ENCODE measurements at places on chromosomes 12 and 14.

DNA sequence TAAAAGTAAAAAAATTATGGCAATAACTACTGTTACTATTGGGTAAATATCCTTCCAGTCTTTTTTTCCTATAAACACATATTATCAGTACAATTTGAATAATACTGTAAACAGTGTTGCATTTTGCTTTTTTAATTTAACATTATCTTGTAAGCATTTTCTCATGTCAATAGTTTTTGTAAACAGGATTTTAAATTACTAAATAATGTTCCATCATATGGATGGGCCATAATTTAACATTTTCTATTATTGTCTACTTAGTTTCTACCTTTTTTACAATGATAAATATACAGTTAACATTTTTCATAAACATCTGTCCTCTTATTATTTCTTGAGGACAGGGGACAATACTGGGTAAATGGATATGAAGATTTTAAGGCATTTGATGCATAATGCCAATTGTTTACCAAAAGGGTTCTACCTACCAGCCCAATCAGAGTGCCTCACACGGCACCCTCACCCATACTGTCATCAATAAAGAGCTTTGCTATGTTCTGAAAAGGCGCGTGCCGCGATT is 759 bp upstream of the ACVR1B start:
- DNase-seq: no peak

- DNase-seq: no peak
These were observed 192.1 kb upstream of the ALG10B start for GRCh38 chr12:38124247-38125012.

DNA sequence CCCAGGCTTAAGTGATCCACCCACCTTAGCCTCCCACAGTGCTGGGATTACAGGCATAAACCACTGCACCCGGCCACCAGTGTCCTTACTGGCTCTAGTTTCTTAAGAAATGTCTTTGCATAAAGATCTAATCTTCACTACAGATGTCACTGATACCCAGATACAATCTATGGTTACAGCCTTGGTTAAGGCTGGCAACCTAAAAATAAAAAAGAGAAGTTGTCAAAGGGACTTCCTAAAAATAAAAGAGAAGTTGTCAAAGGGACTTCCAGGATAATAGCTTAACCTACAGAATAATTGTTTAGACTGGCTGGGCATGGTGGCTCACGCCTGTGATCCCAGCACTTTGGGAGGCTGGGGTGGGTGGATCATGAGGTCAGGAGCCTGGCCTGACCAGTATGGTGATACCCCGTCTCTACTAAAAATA is 27.6 kb downstream of the ETFBKMT start:
- DNase-seq: no peak

GRCh38 chr12:32837974-32838373 is 58.6 kb downstream of the PKP2 start:
- no peak for DNase-seq

DNA sequence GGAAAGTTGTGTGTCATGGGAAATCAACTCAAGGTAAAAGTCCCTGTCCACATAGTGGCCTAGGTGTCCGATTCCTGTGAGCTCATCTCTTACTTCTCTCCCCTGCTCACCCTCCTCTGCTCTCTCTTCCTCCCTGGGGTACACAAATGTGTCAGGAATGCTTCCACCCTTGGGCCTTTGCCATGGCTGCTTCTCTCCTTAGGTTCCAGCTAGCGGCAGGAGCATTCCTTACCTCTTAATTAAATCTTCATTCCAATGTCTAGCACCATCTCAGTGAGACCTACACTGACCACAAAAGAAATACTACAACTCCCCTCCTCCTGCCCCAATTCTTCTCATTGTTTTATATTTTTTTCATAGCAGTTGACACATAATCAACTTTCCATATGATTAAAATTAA is 298.6 kb downstream of the PDZRN4 start:
- DNase-seq: no peak

GRCh38 chr12:124501112-124501561 is 66.3 kb downstream of the NCOR2 start:
- no peak for DNase-seq

DNA sequence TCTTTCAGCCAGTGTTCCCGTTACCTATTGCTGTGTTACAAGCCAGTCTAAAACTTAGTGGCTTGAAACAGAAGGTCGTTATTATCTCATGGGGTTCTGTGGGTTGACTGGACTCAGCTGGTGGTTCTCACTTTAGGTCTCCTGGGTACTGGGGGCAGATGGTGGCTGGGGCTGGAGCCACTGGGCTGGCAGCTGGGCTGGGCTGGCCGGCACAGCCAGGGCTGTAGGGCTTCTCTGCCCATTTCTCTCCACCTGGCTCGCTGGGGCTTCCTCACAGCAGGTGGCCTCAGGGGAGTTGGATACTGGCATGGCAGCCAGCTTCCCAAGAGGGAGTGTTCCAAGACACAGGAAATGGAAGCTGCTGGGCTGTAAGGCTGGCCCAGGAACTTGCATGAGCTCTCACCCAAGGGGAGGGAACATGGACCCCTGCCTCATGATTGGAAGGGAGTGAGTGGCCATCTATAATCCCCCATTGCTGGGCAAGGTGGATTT is 27.0 kb downstream of the TUNAR start:
- no peak for DNase-seq

- no peak for DNase-seq
These were observed 998.8 kb upstream of the TMEM132C start for GRCh38 chr12:127268213-127268612.

DNA sequence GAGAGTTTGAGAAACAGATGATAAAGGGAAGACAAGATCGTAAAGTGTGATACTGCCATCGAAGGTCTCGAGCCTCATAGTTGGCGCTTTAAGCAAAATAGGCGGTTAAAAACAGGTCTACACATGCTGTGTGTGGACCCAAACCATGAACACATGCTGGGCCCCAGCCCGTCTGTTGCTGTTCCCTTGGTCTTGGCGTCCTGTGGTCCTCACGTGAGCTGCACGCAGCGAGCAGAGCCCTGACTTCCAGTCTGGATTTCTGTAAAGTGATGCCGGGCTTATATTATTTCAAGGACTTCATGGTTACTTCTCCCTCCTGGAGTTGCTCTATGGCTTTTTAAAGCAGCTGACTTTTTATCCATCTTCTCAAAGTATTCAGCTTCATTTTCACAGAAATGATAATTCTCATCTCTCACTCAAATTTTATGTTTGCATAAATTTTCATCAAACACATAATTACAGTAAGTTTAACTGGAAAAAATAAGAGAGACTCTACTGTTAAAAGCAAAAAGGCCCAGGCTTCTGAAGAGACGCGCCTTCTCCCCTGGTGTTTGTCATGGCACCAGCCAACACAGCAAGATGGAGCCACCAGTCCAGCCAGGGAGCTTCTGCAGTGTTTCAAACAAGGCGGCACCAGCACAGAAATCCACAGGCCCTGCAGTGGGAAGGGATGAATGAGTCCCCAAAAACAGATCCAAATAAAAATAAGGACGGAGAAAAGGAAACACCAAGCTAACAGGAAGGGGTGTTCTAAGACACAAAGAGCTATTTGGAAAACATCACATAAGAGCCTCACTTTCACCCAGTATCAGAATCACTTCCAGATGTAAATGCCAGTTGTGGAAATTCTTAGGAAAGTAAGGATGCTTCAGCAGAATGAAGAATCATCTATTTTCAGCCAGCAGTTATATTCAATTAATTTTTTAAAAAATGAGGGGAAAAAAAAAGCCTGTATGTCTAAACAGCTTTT is 24.9 kb downstream of the SFSWAP start:
- DNase-seq: no peak

- DNase-seq: no peak
These were observed 36.6 kb downstream of the SFSWAP start for GRCh38 chr12:131747276-131748177.

- DNase-seq: no peak
These were observed 51.1 kb upstream of the C14orf180 start for GRCh38 chr14:104528496-104528895.

DNA sequence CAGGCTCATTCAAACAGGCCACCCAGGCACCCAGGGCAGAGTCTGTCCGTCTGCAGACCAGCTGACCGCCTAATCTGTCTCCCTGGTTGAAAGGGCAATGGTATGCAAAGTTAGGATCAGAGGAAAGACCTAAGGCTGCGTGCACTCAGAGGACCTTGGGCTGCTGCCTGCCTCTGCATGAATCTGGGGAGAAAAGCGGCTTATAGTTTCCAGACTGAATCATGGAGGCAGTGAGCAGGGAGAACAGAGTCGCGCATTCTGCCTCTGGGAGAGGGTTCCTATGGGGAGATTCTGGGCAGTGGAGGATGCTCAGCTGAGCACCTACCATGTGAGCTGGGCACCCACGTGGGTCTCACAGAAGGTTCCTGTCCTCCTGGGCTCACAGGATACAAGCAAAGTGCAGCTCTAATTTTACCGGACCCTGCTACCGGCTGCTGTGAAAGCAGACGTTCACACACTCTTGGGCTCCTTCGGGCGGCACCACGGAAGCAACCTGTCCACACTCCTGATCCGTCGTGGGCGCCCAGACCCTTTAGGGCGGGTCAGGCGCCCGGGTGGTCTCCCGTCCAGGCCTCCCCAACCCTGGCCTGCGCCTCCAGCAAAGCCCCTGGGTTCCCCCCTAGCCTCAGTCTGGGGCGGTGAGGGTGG is 772 bp downstream of the SCARB1 start:
- DNase-seq: no peak

- DNase-seq: no peak
These were observed 1.6 kb downstream of the VDR start for GRCh38 chr12:47903151-47903611.

- no peak for DNase-seq
These were observed 42.4 kb upstream of the PPP2R5C start for GRCh38 chr14:101719045-101719645.

- DNase-seq: no peak
These were observed 25.4 kb downstream of the PDE3A start for GRCh38 chr12:20393707-20394106.

GRCh38 chr14:66152747-66153146 is 333.4 kb upstream of the CCDC196 start:
- DNase-seq: no peak

- no peak for DNase-seq
These were observed 196.9 kb downstream of the ALG10 start for GRCh38 chr12:34219046-34219770.

GRCh38 chr14:33201116-33201515 is 262.4 kb downstream of the NPAS3 start:
- DNase-seq: no peak

DNA sequence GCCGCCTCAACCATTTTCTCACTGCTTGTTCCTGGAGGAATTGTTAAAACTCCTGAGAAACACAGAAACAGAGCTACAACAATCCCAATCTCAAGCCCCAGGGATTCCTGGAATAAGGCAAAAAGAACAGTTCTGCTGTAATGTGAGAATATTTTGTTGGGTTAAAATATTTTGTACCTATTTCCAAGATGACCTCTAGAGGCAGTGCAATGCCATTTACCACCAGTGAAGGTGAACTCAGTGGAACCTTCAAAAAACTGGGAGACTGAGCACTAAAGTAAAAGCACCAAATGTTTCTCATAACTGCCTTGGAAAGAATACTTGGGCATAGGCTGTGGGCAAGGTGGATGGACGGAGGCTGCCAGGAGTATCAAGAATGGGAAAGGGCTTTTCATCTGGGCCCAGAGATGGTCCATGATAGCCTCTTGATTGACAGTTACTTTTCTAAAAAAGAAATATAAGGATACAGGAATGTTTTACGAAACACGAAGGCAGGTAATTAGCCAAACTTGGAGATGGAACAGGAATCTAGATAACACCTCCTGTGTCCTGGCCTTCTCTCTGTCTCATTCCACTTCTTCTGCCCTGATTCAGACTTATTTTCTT is 334.0 kb upstream of the FLRT2 start:
- no peak for DNase-seq

DNA sequence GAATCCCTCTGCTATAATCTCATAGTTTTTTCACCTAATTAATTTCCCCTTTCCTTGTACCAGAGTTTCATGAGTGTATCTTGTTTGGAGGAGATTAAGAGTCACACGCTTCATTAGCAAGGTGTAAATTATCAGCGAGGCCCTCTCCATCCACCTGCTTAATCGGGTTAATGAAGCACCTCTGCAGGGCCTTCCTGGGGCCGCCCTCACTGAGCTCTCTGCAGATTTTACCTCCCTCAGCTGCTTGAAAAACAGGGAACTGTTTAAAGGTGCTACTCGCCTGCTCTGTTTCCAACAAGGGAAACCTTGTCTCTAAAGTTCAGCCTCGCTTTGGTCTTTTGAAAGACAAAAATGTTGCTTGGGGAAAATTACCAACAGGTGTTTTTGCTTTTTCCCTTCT is 35.8 kb downstream of the OTX2 start:
- no peak for DNase-seq

DNA sequence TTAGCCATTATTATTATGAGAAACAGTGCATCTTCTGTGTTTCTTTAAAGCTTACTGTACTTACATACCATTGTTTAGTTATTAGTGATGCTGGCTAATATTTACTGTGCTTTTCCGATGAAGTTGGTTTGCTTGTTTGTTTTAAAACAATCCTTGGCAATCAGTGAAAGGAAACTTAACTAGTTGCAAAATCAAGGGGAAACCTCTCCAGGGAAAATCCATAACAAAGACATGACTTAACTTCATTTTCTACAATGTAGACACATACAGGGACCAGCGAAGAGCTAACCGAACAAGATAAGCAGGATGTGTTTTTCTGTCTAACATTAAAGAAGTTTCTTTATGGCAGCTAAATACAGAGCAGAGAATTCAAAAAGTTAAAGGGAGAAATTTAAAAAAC is 102.5 kb upstream of the PARP11 start:
- no peak for DNase-seq

DNA sequence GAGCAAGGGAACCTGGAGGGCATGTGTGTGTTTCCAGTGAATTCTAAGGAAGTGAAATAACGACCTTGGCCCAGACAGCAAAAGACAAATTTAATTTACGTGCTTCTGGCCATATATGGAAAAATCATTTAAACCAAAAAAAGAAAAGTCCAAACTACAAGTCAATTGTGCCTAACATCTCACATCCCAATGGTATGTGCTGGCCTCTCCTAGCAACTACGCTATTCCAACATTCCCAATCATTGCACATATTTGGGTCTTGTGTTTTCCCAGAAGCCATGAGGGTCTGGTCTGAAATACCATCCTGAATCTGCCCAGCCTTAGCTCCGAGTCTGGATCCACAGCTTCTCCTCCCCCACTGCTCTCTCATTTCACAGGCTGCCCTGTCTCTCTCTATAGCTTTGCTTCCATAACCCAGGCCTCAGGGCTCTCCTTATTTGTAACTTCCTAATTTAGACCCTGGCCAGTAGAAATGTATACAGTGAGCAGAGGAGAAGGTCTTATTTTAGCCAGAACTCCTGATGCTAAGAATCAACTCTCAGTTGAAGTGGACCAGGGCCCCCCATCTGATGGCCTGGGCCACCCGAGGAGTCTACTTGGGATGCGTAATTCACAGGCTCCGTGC is 224.6 kb downstream of the ANO2 start:
- DNase-seq: no peak

- no peak for DNase-seq
These were observed 19.0 kb upstream of the SERPINA4 start for GRCh38 chr14:94542111-94542810.

GRCh38 chr14:88901991-88902390 is 77.5 kb downstream of the TTC8 start:
- DNase-seq: no peak

- no peak for DNase-seq
These were observed 136.8 kb downstream of the TTC8 start for GRCh38 chr14:88961214-88961613.

Measured in GOT3 (cell line).